ENCODE measurements at places on chromosomes 6 and 20.
A peak's percentile ranks its signal among the peaks of the same experiment; 100 is the strongest.

DNA sequence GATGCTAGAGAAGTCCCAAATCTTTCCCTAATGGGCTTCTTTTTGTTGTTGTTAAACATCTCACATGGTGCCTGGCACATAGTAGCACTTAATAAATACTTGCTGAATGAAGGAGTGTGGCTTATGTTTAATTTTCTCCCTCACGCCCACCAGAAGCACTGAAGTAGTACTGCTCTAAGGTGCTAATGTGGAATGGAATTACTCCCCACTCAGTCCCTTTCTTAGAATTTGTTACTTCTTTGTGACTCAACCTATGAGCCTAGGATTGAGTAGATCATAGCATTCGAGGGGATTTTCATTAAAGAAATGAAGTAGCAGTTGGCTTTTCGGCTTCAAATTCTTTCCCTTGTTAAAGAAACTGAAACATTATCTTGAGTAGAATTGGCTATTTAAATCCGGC lies 192.8 kb downstream of the CLIC5 start:
- H3K27me3 ChIP-seq: no peaks in the 10 kb centered on the region
- no peak overlapping the region for H3K27ac ChIP-seq
- H3K36me3 ChIP-seq: no peaks in the 10 kb centered on the region
- H3K4me1 ChIP-seq: no peaks in the 10 kb centered on the region
- no peak for DNase-seq
- H3K4me3 ChIP-seq: no peak overlapping the region

GRCh38 chr6:73969971-73970970 lies 274.3 kb downstream of the CD109 start:
- H3K4me3 ChIP-seq: no peak overlapping the region
- DNase-seq: no peak
- H3K27me3 ChIP-seq: no peaks in the 10 kb centered on the region
- no peak overlapping the region for H3K27ac ChIP-seq

- no peaks in the 10 kb centered on the region for H3K4me1 ChIP-seq
- H3K27me3 ChIP-seq: no peaks in the 10 kb centered on the region
- H3K4me3 ChIP-seq: no peak overlapping the region
These were observed 25.0 kb downstream of the HEBP2 start for GRCh38 chr6:138428944-138429598.

DNA sequence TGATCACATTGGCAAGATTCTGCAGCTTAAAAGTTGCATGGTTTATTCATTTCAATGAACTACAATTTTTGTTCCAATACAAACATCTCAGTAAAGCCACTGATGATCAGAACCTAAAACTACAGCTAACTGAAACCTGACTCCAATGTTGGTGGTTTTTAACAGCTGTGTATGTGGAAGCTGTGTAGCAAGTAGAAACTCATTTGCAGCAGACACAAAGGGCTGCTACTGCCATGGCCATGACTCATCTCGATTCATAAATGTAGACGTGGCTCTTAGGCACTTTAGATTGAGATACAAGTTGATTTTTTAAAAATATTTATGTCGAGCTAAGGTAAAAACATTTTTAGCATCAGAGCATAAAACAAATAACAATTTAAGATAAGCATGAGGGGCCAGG lies 19.5 kb upstream of the MAP3K4 start:
- no peak overlapping the region for H3K27ac ChIP-seq
- no peak overlapping the region for H3K4me3 ChIP-seq
- no peaks in the 10 kb centered on the region for H3K36me3 ChIP-seq
- H3K27me3 ChIP-seq: no peaks in the 10 kb centered on the region

DNA sequence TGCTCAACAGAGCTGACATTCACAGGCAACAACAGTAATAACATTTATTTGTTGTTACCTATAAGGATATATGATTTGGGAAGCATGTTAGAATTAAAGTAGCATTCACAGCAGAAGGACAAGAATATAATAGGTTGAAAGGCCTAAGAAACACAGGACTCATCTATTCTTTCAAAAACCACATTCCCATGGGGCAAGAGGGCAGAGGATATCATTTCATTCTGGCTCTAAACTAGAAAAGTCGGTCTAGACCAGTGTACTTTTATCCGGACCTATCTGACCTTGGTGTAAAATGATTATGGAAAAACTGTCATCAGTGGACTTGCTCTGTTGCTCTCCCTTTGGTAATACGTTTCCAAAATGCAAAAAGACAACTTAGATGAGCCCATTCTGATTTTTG lies 914.7 kb upstream of the CITED2 start:
- H3K27me3 ChIP-seq: no peaks in the 10 kb centered on the region
- no peaks in the 10 kb centered on the region for H3K36me3 ChIP-seq
- H3K4me1 ChIP-seq: no peaks in the 10 kb centered on the region
- no peak overlapping the region for H3K27ac ChIP-seq
- no peak for DNase-seq

- no peak for DNase-seq
- no peaks in the 10 kb centered on the region for H3K4me1 ChIP-seq
- no peaks in the 10 kb centered on the region for H3K27me3 ChIP-seq
- no peak overlapping the region for H3K27ac ChIP-seq
These were observed 249.5 kb upstream of the AGPAT4 start for GRCh38 chr6:161523362-161523761.

DNA sequence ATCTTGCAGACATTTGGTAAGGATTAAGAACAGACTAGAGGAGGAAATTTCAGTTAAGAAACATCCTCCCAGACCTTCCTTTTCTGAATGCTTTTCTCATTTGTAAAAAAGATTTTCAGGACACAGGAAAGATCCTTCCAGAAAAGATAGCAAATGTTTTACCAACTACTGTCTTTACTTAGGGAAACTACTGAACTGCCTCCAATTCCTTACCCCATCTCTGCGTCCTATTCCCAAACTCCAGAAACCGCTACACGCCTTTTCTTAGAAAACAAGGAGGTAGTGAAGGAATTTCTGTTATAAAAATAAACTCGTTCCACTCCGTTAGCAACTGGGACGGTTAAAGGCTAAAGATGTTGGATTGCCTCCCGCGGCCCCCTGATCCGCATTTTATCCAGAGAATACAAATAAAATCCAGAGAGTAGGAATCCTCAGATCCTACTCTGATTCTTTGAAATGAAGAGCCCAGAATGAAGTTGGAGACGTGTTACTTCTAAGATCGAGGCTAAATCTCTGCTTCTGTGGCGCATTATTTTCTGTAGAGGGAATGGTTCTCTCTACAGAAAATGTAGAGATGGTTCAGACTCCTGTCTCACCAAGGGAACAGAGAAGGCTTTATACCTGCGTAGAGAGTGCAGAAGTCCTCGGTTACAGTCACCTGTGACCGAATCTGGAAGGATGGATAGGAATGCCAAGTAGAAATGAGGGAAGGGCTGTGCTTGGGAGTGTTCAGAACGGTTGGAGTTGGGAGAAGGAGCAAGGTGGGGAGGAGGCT lies 133.0 kb downstream of the GPX5 start:
- DNase-seq: peak; percentile 51
- no peak overlapping the region for H3K27ac ChIP-seq
- H3K36me3 ChIP-seq: no peaks in the 10 kb centered on the region

DNA sequence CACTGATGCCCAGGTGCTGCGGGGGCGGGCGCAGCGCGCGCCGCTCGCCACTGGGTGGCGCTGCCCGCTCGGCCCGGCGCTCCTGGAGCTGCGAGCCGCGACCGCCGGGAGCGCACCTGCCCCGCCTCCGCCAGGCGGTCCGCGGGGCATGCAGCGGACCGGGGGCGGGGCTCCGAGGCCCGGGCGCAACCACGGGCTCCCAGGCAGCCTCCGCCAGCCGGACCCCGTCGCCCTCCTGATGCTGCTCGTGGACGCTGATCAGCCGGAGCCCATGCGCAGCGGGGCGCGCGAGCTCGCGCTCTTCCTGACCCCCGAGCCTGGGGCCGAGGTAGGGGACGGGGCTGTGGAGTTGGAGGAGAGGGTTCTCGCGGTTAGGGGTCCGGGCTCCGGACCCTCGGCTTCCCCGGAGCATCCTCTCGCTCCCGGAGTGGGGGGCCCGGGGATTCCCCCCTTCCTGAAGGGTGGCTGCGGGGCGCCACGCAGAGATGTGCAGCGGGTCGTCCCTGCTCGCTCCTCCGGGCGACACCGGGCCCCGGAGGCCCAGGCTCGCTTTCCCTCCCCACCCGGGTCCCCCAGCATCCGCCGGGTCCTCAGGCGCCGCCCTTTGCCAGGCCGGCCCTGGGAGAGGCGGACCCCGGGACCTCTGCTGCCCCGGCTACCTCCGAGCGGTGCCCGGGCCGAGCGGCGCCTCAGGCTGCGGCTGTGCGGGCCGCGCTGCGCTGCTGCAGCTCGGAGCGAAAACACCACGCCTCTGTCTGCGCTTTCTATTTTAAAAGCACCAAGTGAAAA lies at the start of gene BCAS4:
TSS of gene BCAS4 (plus strand) at position 216 of the 789 bp plus-strand sequence. CDS start at position 239, 23 bp downstream.
- peaks cover 4% of the 10 kb centered on the region for H3K4me1 ChIP-seq
- H3K27ac ChIP-seq: no peak within 1 kb of the TSS
- DNase-seq: peak; percentile 79
- H3K36me3 ChIP-seq: no peaks in the 10 kb centered on the region

DNA sequence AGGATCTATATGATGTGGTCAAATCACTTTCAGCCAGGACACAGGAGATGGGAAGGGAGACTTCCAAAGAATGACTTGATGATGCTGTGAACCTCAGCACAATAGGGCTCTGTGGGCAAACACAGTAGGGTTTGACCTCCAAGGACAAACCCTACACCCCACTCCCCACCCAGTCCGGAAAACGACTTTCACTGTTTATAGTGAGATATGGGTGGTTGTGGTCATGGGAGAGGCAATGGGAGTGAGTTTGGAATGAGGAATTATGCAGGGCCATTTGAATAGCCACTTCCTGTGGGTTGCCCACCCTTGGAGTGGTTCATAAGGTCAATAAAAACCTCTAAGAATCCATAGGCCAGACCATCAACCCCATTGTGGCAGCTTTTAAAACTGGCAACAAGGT lies 38.4 kb upstream of the PRND start:
- no peak for DNase-seq
- H3K36me3 ChIP-seq: no peaks in the 10 kb centered on the region
- no peak overlapping the region for H3K4me3 ChIP-seq
- no peaks in the 10 kb centered on the region for H3K27me3 ChIP-seq
- no peak overlapping the region for H3K27ac ChIP-seq
- H3K4me1 ChIP-seq: peaks cover 7% of the 10 kb centered on the region

DNA sequence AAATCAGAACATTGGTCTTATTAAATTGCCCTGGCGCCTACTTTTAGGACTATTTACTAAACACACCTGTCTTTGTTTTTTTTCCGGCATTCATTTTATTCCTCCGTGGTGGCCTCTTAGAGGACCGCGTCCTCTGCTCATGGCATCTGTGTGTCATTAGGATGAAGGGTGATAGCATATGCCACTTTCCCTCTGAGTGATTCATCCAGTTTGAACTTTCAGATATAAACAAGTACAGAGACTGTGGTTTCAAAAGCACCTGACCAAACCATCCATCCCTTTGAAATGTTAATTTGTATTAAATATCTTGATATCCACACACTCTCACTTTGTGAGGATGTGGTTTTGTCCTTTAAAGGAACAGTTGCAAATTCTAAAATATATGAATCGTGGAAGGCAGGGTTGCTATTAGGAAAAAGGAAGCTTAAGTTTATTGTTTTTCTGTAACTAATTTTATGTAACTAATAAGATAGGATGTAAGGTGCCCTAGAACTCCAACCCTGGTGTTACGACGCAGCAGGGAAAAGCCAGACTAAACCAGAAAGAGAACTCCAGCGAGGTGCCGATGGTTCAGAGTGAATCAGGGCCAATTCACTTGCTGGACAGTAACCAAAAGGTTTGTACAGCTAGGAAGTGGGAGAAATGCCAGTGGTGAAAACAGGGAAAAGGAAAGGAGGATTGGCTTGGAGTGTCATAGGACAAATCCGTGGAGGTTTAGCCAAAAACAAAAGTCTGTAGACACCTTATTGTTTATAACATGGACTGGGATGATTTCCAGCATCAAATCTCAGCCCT lies 98.7 kb downstream of the SHLD1 start:
- H3K27ac ChIP-seq: no peak overlapping the region
- no peaks in the 10 kb centered on the region for H3K27me3 ChIP-seq
- H3K4me1 ChIP-seq: peaks cover 2% of the 10 kb centered on the region

DNA sequence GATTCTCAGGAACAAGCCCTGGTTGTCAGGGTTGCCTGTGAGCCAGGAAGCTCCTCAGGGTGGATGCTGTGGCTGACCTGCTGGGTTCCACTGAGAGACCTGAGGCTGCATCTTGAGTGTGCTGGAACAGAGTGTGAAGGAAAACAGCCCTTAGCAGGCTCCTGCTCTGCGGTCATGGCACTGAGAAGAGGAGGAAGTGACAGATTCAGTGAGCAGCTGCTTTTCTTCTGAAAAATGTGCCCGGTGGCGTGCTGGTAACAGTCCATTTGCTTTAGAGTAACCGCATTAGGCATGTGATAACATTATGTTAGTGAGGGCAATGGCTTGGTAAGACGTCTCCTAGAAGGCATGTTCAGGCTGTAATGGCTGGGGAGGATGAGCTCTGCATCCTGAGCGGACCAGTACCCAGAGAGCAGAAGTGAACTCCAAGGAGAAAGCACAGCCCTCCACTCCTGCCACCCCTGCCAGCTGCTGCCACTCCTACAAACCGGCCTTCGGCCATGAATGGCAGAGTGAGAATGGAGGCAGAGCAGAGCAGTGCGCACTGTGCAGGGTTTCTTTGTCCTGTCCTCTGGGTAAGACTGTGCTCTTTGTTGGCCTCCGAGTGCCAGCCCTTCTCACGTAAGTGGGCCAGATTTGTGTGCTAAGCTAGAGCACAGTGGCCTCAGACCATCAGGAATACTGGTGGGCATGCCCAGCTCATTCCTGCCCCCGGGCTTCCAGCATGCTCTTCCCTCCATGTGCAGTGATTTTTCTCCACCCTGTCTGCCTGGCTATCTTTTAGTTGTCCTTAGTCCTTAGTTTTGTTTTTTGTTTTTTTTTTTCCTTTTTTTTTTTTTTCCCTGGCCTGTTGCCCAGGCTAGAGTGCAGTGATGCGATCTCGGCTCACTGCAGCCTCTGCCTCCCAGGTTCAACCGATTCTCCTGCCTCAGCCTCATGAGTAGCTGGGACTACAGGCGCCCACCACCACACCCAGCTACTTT lies 98.1 kb upstream of the VSTM2L start:
- no peaks in the 10 kb centered on the region for H3K27me3 ChIP-seq
- peaks cover 4% of the 10 kb centered on the region for H3K4me1 ChIP-seq

DNA sequence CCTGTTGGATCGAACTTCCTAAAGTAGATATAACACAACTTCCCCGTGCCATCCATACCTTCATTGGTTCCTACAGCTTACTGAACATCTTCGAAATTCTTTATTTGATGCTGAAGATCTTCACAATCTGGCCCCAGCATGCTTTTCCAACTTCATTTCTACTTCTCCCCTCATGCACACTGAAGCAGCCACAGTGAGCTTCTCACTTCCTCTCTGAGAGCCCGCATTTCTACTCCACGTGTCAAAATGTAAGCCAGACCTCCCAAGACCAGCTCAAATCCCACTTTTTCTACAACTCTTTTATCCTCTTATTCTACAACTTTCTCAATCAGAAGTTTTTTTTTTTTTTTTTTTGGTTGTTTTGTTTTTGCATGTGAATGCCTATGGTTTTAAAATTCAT lies 254.7 kb downstream of the GMPR start:
- no peak overlapping the region for H3K27ac ChIP-seq
- H3K36me3 ChIP-seq: no peaks in the 10 kb centered on the region

Data from H1 (cell line).